ENCODE measurements at places on chromosomes 6 and 20.
A peak's percentile ranks its signal among the peaks of the same experiment; 100 is the strongest.

DNA sequence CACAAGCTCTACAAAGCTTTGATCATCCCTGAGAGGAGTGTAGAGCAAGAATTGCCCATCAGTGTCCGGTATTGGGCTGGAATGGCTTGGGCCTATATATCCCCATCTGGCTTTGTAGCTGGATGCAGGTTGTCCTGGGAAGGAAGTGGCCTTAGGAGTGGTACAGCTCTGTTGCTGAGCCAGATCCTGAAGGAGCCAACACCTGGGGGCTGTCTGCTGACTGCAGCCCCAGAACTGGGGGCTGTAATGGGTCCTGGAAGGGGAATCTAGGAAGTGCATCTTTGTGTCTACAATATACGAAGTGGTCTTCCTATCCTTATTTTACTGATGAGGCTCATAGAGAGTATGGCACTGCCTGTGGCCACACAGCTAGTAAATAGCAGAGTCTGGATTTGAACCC is 145.9 kb downstream of the CDC5L start:
- no peak overlapping the region for H3K27ac ChIP-seq
- no peak for DNase-seq
- H3K27me3 ChIP-seq = peaks cover 9% of the 10 kb centered on the region
- H3K36me3 ChIP-seq = no peaks in the 10 kb centered on the region

GRCh38 chr6:14119784-14120183 is 2.2 kb downstream of the CD83 start:
- H3K4me3 ChIP-seq = peak overlapping the region; percentile 92
- no peak for DNase-seq
- H3K36me3 ChIP-seq = peaks cover 72% of the 10 kb centered on the region
- no peak overlapping the region for H3K27ac ChIP-seq

DNA sequence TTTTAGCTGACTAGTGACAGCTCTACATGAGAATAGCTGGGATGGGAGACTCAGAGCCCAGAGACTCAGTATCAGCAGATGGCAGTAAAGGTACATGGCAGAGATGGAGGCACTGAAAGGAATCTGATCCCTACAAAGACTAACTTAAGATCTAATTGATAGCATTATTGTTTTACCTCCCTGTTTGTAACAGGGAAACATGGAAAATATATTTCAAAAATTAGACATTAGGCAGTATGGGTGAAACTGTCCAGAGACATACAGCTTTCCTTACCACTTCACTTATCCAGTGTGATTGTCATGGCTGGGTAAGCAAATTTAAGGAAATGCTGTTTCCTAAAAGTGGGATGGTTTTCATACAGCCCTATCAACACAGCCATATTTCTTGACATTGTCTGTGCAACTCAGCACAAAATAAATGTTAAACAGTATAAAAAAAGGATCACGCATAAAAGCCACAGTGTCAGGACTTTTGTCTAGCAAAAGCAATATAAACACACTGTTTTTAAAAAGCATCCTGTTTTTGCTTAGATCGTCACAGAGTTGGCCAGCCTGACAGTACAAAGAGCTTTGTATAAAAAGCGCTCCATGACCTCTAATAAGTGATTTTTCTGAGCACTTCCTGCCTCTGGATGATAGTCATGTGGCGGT is 376.9 kb downstream of the PHF3 start:
- no peak overlapping the region for H3K4me3 ChIP-seq
- DNase-seq = no peak
- no peak overlapping the region for H3K27ac ChIP-seq
- H3K27me3 ChIP-seq = no peaks in the 10 kb centered on the region
- no peaks in the 10 kb centered on the region for H3K36me3 ChIP-seq
- H3K4me1 ChIP-seq = no peaks in the 10 kb centered on the region

- no peak overlapping the region for H3K4me3 ChIP-seq
- no peaks in the 10 kb centered on the region for H3K27me3 ChIP-seq
- H3K27ac ChIP-seq = no peak overlapping the region
- peak; percentile 33 for DNase-seq
Measured at GRCh38 chr20:44066645-44067606, 120.1 kb downstream of the JPH2 start.

- H3K4me3 ChIP-seq = no peak overlapping the region
- no peaks in the 10 kb centered on the region for H3K36me3 ChIP-seq
- H3K27me3 ChIP-seq = peaks cover 20% of the 10 kb centered on the region
- H3K4me1 ChIP-seq = peaks cover 17% of the 10 kb centered on the region
- no peak for DNase-seq
Measured at GRCh38 chr6:151721146-151721545, 86.3 kb upstream of the ESR1 start.

- DNase-seq = no peak
- no peaks in the 10 kb centered on the region for H3K36me3 ChIP-seq
- H3K4me1 ChIP-seq = no peaks in the 10 kb centered on the region
- H3K4me3 ChIP-seq = no peak overlapping the region
- H3K27ac ChIP-seq = no peak overlapping the region
Measured at GRCh38 chr6:130965656-130966055, 97.4 kb downstream of the EPB41L2 start.

GRCh38 chr6:111586554-111586953 is 19.1 kb downstream of the TRAF3IP2 start:
- no peak overlapping the region for H3K4me3 ChIP-seq
- no peak for DNase-seq
- H3K36me3 ChIP-seq = peaks cover 55% of the 10 kb centered on the region
- H3K27ac ChIP-seq = no peak overlapping the region
- no peaks in the 10 kb centered on the region for H3K27me3 ChIP-seq
- peaks cover 47% of the 10 kb centered on the region for H3K4me1 ChIP-seq

DNA sequence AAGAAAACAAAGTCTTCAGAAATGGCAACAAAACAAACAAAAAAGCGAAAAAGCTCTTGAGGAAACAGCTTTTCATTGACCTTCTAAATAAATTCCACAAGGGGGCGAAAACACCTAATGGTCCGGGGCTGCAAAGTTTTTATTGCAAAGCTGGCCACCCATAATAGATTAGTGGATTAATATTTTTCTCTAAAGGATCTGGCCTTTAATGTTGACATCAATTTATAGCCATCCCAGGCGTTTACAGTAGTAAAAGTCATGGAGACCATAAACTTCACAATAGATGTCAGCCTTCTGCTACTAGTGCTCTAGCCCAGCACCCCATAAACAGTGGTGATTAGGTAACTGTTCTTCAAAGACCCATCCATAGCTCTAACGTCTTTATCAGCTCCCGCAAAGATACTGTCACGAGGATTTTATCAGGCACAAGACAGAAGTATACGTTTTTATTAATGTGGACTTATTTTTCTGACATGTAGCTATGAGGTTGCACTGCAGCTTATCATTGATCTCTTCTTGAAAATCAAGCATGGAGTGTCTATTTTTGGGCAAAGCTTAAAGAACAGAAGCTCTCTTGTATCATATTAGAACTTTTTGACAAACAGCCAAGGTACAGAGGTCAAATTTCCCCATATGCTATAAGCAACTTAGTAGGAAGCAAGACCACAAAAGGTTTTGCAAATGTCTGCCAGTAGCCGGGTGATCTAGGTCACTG is 4.7 kb downstream of the CITED2 start:
- H3K27me3 ChIP-seq = no peaks in the 10 kb centered on the region
- no peak for DNase-seq
- H3K27ac ChIP-seq = peak overlapping the region; percentile 90
- H3K4me3 ChIP-seq = peak overlapping the region; percentile 90
- peaks cover 40% of the 10 kb centered on the region for H3K4me1 ChIP-seq
- peaks cover 36% of the 10 kb centered on the region for H3K36me3 ChIP-seq

DNA sequence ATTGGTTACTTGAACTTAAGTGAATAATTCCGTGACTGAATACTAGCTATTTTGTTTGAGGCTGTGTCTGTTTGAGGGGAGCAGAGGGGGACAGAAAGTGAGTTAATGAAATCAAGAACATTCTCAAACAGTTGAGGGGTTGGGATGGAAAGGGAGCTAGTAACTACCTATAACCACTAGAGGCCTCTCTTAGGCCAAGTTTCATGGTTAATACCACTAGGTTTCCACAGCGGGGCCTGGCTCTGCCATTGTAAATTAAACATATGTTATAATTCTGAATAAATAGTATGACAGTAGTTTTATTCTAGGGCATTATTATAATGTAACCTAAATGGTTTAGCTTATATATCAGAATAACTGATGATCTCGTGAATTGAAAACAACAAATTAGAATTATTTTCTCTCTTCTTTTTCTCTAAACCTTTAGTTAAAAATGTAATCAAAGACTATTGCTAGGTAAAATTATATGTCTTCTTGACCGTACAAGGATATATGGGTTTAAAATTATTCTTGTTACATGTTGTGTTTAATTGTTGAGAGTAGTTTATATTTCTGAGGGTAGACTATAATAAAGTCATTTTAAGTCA is 108.1 kb downstream of the BCKDHB start:
- H3K27ac ChIP-seq = no peak overlapping the region
- no peak for DNase-seq
- peaks cover 6% of the 10 kb centered on the region for H3K4me1 ChIP-seq
- H3K27me3 ChIP-seq = no peaks in the 10 kb centered on the region
- no peak overlapping the region for H3K4me3 ChIP-seq
- H3K36me3 ChIP-seq = peaks cover 2% of the 10 kb centered on the region

DNA sequence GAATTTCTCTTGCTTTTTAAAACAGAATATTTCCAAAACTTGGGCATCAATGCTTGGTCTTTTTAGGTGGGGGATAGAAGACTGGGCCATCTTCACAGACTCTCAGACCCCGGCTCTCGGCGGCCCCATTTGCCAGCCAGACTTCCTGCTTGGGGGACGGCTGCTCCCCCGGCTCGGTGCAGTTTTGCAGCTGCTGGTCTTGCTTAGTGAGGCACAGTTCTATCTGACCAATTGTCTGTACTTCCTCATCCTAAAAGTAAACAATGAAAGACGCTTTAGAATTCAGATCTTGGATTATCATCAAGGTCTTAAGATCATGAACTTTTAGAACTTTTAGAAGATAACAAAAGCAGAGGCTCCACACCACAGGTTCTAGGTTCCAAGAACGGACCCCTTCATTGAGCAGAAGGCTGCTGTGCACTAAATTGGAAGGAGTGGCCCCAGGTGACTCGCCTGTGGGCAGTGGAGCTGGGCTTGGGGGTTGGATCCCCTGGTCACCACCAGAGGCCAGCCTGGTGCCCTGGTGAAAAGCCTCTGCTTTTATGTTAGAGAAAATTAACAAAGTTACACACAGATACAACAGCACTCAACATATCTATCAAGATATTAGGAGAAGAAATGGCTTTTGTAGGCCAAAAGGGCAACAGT is 26.7 kb downstream of the RNASET2 start:
- H3K27me3 ChIP-seq = no peaks in the 10 kb centered on the region
- no peak for DNase-seq
- H3K4me3 ChIP-seq = no peak overlapping the region
- peak overlapping the region; percentile 53 for H3K27ac ChIP-seq
- peaks cover 26% of the 10 kb centered on the region for H3K4me1 ChIP-seq

- DNase-seq = no peak
- no peaks in the 10 kb centered on the region for H3K4me1 ChIP-seq
- peaks cover 3% of the 10 kb centered on the region for H3K27me3 ChIP-seq
- no peak overlapping the region for H3K27ac ChIP-seq
- no peaks in the 10 kb centered on the region for H3K36me3 ChIP-seq
Measured at GRCh38 chr20:64148581-64148980, 15.7 kb upstream of the MYT1 start.

DNA sequence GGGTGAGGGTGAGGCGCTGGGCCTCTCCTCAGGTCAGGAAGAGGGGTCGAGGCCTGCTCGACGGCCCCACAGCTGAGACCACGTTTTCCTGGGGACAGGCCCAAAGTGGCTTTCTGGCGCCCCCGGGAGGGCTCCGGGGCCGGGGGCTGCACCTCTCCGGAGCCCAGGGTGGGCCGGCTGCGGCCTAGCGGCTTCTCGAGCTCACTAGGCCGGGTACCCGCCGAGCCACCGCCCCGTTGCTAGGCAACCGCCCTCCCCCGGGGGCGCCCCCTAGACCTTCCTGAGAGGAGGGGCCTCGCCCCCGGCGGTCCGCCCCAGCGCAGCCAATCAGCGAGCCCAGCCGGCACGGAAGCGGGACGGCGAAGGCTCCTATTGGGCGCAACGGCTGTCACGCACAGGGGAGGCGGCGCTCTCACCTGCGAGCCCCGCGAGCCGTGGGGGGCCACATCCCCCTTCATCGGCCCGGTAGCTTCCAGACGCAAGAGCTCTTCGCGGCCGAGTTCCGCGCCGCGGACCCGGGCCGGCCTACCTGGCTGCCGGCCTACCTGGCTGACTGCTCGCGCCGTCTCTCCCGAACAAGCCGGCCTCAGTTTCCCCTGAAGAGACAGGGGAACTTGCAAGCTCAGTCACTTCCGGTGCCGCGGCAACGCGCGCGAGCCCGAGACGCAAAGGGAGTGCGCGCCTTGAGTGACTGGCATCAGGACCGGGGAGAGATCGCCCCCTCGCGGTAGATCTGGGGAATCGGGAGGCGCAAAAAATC is 831 bp upstream of the BCL2L1 start:
- peaks cover 46% of the 10 kb centered on the region for H3K36me3 ChIP-seq
- H3K4me1 ChIP-seq = peaks cover 14% of the 10 kb centered on the region
- DNase-seq = peak; percentile 99
- no peaks in the 10 kb centered on the region for H3K27me3 ChIP-seq
- peak overlapping the region; percentile 93 for H3K4me3 ChIP-seq

GRCh38 chr20:51360451-51361201 is 181.9 kb downstream of the NFATC2 start:
- no peak overlapping the region for H3K4me3 ChIP-seq
- no peak for DNase-seq

DNA sequence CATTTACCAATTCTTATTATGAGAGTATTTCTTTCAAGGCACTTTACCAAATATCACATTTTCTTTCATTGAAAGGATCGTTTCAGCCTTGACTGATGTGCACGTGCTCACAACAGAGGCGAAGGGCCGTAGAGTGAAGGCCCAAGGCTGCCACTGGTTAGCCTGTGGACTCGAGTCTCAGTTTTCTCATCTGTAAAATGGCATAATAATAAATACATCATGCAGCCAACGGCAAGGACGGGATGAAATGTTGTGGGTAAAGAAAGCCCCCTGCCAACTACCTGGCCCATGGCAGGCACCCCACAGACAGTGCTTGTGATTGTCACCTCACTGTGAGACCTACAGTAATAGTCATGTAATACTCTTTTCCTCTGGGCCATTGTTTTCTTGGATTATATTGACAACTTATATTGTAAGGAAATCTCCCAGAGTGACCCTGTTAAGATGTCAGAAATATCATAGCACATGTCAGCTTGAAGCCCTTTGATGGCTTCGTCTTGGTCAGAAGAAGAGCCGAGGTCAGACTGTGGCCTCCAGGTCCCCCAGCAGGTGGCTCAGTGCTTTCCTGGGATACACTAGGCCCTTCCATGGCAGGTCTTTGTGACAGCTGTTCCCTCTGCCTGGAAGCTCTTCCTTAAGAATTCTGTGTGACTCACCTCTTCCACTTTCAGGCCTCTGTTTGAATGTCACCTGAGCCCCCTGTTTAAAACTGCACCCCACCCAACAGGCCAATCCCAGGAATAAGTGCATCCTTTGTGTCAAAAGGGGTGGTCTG is 36.3 kb downstream of the FAM50B start:
- DNase-seq = no peak
- H3K27me3 ChIP-seq = peaks cover 5% of the 10 kb centered on the region
- no peaks in the 10 kb centered on the region for H3K36me3 ChIP-seq
- H3K4me3 ChIP-seq = no peak overlapping the region
- no peak overlapping the region for H3K27ac ChIP-seq
- no peaks in the 10 kb centered on the region for H3K4me1 ChIP-seq
